Stimulated activated CD4-positive, alpha-beta T cell treated with anti-CD3 and anti-CD28 coated beads, Interleukin-12 subunit alpha, Interleukin-12 subunit beta, amount 100 ng/mL, for 48 hours (primary cell): ENCODE measurements at places on chromosomes 12 and 14.

DNA sequence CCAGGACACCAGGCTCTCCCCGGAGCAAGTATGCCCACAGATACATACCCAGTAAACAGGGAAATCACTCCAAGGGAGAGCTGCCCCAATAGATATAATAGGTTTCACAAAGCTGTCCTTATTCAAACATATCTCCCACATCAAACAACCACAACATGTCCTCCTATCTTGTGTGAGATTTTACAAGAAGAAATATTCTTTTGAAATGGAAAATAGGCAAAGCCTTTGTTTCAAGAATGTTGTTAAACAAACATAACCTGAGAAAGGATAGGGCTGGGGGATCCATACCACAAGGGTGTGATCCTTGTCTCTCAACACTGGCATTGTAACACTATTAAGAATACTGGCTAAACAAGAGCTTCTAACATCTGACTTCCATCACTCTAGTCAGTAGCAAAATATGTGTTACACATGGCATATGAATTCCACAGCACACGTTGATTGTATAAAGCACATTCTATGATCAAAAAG is 32.9 kb downstream of the LGR5 start:
- DNase-seq = no peak

DNA sequence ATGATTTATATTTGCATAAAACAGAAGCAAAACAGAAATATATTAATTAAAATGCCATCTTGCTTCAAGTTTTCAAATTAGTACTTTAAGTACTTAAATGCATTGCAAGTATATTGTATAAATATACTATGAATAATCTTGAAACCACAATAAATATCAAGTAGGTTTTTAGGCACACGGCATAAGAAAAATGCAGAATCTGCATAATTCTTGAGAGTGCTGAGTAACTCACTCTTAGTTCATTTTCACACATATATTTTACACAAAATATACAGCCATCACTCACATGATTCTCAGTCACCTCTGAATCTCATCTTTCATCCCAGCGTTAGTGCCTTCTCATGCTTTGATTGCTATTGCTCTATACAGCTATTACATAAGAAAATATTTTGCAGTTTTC is 51.9 kb downstream of the SLC6A15 start:
- DNase-seq = no peak

- DNase-seq = no peak
Measured at GRCh38 chr14:61720294-61720661, 25.0 kb downstream of the HIF1A start.

DNA sequence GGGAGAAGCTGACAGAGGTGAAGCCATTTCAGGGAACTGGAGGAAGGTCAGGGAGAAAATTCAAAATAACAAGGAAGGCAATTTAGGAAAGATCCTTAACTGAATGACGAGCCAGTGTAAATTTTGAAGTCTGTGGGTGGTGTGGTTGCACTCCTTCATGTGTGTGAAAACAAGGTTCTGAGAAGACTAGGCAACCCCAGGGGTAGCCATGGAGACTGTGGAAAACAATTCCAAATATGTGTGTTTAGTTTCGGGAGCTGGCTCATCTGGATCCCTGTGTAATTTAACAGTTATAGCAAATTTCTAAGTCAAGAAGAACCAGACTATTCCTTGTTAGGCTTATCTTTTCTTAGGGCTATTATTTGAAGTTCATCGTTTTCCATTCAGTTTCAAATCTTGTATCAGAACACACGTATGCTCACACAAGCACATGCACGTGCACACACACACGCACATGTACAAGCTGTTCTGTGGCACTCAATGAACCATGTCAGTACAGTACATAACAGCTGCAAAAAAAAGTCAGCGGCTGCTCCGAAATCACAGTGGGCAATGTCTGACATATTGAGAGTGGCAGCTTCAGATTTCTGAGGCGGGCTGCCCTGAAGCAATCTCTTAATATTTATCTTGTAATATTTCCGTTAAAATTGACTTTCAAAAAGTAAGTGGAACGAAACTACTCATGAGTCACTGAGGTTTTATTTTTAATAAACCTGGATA is 411.2 kb downstream of the AEBP2 start:
- DNase-seq = no peak

DNA sequence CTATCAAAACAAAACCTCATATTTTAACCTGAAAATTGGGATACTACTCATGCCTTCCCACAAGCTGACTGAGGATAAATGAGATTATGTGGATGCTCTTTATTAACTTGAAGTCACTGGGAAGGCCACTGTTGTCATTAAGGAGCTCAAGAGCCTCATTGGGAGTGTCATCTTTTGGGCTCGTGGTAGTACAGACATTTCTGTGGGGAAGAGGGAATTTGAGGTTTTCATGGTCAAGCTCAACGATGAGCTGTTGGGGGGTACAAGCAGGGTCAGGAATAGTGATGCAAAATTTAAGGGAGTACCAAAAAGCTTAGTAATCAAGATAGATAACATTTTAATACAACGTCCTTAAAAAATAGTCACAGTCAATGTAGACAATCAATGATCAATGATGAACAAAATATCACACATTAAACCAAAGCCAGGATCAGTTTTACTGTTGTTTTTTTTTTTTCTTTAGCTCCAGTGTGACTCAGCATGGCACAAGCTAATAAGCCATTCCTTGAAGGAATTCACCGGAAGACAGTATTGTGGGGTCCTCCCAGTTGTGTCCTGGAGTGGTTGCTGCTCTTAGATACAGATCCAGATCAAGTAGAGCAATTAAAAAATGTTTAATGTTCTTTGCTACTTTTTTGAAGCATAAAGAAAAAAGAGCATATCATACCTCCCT is 130.9 kb downstream of the C12orf75 start:
- no peak for DNase-seq

DNA sequence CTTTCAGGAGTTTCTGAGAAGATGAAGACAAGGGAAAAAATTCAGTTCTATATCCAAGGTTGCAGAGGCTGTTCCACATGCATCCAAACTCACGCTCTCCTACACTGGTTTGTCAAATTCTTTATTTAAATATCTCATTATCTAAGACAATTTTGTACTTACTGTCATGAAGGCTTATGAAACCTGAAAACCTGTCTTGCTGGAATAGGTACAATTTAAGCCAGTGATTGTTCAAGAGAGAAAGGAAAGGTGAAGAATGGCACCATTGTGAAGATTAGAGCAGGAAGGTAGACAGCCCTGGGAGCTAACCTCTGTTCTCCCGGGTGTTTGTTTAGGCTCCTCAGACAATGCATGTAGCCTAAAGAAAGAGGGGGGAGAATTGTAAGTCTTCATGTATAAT is 315.1 kb upstream of the PRKD1 start:
- no peak for DNase-seq

DNA sequence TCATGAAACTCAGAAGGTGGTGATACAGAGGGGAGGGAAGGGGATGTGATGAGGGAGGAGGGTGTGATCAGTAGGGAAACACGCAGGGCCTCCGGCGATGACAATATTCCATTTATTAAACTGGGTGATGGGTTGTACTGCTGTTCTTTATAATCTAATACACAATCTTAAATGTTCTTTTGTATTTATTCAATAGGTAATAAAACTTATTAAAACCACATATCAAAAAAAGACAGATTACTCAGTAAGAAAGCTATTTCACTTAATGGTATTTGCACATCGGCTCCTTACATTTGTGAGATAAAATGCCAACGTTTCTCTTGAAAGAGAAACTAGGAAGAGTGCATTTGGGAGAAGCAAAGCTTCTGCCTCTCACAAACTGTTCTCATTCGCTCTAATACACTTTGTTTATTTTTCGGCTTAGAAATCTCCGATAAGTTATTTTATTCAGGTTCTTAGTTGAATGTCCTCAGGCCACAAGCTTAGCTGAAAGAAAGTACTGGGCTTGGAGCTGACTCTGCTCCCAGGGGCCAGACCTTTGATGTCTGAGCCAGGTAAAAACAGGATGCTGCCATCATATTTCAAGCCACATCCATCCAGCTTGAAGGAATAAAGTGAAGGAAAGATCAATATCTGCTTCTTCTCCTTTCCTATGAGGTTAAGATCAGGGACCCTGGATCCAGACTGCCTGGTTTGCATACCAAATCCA is 17.5 kb downstream of the STON2 start:
- no peak for DNase-seq
